Right ventricle myocardium inferior (tissue), 1 donor: ENCODE measurements at places on chromosomes 1 and 21.
A peak's percentile ranks its signal among the peaks of the same experiment; 100 is the strongest.

GRCh38 chr1:119387858-119388257, 19.3 kb downstream of the HAO2 start:
- DNase-seq = no peak

DNA sequence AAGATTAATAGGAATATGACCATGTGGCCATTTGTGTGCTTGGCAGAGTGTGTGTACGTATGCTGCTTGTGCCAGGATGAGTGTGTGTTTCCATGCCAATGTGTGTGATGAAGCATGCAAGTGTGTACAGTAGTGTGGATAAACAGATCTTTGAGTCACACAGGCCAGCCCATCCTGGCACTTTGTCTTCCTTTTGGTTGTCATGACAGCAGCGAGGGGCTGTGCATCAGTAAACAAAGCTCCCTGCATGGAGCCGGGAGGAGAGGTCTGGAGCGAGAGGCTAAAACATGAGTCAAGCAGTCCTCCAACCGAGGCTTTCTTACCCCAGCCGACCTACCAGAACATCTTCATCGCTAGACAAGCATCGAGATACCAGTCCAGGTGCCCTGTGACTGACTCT, 221.2 kb downstream of the CACNA1E start:
- no peak for DNase-seq

- no peak for DNase-seq
Observed at GRCh38 chr1:106676021-106676420, 380.5 kb upstream of the PRMT6 start.

DNA sequence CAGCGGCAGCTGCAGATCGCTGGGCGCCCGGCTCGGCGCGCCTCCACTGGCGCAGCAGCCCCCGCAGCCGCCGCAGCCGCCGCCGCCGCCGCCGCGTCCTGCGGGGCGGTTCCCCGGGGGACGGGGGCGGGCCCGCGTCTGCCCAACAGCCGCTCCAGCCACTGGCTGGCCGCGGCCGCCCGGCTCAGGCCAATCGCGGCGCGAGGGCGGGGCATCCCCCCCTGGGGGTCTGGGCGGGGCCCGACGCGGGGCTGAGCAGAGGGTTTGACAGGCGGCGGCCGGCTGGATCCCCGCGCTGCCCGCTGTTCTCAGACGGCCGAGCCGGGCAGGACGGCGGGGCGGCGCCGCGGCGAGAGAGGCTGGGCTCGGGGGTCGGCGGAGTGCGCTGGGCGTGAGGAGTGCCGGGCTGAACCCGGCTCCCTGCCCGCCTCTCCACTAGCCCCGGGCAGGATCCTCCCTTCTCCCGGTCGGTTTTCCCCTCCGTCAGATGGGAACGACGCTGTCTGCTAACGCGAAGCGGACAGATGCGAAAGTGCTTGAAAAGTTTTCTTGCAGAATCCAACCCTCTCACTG, at the start of gene GLIS1:
TSS of gene GLIS1 (minus strand) at position 56 of the 573 bp plus-strand sequence. CDS start 1,100 bp downstream, outside the sequence.
- DNase-seq = peak; percentile 89

DNA sequence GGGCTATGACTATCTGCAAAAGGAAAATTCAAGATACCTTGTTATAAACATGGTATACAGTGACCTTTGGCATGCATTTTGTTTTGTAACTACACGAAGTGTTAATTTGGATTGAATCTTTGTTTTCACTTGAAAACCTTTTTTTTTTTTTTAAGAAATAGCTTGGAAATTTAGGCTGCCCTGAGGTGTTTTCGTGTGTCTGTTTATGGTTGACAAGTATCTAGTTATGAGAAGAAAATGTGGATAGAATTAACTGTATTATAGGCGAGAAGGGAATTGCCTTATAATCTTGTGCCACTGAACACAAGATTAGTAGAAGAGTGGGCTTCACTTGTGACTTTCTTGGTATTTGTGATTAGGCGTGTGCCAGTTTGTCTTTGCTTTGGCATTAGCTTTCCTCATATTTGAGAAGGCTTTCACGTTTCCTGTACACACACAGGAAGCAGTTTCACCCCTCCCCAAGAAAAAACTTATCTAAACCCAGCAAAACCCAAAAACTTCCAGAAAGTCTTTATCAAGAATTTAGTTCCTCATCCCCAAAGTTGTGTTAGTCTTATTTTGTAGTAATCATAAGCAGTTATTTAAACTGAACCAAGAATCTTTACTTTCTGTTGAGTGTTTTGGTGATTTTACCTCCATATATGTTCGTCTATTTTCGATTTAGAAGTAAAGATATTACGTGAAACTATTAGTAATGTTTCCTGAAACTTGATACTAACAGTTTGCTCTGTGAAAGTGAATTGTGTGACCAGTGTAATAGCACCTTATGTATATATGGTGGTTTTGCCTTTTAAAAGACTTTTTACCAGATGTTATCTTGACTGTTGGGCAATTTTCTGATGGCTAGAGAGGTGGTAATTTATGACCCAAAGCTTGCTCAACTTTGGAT, 3.8 kb downstream of the DYRK1A start:
- DNase-seq = no peak

DNA sequence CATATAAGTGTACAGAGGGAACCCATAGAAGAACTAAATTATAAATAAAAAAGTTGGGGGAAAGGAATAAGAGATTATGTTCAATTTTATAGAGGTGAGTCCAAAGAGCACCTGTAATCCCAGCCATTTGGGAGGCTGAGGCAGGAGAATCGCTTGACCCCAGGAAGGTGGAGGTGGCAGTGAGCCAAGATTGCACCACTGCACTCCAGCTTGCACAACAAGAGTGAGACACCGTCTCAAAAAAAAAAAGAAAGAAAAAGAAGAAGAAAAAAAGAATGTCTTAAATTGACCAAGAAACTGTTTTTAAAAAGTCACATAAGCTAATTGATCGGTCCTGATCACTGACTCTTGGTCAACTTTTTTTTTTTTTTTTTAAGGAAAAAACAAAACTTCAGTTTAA, 19.1 kb upstream of the ATF3 start:
- no peak for DNase-seq

- DNase-seq = no peak
Observed at GRCh38 chr1:231337043-231337471, 595 bp downstream of the EXOC8 start.

DNA sequence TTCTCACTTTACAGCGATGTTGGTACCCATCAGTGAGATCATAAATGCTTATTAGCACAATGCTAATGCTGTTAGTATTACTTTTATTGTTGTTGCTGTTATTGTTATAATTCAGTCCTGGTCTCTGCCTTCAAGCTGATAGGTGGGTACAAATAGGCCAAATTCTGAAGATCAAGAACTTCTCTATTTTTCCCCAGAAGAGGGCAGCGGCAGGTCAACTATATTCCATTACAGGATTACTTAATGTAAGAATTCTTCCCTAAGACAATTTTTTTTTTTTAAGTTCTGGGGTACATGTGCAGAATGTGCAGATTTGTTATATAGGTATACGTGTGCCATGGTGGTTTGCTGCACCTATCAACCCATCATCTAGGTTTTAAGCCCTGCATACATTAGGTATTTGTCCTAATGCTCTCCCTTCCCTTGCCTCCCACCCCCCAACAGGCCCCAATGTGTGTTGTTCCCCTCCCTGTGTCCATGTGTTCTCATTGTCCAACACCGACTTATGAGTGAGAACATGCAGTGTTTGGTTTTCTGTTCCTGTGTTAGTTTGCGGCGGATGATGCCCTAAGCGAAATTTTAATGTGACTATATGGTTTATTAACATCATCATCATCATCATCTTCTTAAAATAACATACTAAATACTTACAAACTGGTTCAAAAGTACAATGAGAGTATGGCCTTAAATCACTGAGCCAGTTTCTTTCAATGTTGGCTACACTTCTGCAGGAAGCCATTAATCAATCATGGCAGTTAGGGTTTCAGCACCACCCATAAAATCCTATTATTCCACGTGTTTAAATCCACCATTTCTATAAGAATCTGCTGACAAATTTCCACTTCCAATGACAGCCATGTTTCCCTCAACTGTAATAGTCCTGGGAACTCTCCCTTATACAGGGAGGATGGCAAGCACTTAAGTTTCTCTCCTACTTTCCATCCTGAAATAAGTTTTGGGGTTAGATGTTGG, 19.2 kb downstream of the SLC19A2 start:
- DNase-seq = no peak

DNA sequence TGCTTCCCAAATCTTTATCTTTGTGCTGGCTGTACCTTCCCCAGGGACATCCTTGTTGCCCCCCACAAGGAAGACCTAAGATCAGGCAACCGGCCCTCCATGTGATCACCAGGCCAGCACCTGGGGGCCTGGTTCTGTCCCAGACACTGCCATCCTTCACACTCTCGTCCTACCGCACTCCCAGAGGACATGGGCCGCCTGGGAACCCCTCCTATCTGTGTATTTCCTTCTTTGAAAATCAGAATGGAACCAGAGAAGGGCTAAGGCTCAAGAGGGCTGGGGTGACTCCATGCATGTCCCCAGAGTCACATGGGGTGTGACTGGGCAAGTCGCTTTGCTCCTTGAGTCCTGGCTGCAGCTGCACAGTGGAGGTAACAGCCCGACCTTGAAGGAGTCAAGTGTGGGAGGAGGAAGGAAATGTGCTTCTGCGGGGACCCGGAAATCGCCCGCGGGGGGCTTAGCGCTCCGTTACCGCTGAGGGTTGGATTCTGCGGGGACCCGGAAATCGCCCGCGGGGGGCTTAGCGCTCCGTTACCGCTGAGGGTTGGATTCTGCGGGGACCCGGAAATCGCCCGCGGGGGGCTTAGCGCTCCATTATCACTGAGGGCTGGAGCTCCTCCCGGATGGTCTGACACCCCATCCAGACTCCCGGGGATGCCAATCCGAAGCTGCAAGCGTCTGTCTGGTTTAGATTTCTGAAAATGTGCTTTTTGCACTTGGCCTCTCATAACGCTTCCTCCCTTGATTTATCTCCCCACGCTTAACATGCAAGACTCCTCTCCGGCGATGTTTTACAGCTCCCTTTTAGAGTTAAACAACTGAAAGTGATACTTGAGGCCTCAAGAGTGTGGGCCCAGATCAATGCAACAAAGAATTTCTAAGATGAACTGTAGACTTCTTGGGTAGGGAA, 278.9 kb downstream of the NPHP4 start:
- no peak for DNase-seq

DNA sequence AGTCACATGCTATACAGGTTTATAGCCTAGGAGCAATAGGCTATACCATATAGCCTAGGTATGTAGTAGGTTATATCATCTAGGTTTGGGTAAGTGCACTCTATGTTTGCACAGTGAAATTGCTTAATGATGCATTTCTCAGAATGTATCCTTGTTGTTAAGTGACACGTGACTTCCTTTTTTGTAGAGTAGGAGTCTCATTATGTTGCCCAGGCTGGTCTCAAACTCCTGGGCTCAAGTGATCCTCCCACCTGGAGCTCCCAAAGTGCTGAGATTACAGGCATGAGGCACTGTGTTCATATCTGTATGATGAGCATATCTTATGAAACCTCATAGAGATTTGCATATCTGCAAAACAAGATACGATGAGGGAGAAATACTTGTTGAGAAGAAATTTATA, 13.8 kb upstream of the ABCB10 start:
- DNase-seq = no peak

DNA sequence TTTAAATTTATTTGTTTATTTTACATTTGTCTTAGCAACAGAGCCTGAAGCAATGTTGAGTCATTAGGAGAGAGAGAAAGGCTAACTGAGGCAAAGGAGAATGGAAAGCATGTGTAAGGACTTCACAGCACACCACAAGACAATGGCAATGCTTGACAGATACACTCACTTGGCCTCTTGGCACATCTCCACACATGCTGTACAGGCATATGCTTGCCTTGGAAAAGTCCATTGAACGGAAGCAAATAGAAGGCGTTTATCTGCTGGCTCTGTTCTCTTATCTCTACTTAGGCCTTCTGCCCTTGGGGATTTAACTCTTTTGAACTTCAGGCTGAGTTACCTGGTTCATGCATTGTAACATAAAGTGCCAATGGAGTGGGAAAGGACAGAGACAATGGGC, 262.2 kb upstream of the POU3F1 start:
- DNase-seq = no peak

GRCh38 chr1:229224308-229224707, 46.6 kb upstream of the RAB4A start:
- no peak for DNase-seq
